Globus pallidus (tissue), 1 donor: ENCODE measurements at places on chromosomes 1 and 21.
A peak's percentile ranks its signal among the peaks of the same experiment; 100 is the strongest.

DNA sequence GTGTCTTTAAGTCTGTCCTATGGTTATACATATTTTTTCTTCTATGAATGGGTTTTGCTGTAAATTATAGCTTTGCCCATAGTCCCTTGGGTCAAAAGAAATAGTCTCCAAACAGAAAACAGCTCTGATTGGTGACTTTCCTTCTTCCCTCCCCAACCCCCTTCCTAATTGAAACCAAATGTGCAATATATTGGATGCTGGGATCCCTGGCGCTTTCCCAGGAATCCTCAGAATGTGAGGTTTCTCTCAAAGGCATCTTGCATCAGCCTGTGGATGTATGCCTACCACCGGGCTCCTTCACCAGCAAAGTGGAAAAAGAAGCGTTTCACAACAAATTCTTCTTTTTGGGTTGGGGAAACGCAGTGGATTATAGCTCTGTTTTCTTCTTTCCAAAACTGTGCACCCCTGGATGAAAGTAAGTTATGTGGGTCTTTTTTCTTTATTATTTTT lies at the start of gene DDR2:
Gene DDR2 (plus strand): TSS at position 248 of the 450 bp plus-strand sequence. CDS start 86,600 bp downstream, outside the sequence.
- DNase-seq: peak; percentile 8

DNA sequence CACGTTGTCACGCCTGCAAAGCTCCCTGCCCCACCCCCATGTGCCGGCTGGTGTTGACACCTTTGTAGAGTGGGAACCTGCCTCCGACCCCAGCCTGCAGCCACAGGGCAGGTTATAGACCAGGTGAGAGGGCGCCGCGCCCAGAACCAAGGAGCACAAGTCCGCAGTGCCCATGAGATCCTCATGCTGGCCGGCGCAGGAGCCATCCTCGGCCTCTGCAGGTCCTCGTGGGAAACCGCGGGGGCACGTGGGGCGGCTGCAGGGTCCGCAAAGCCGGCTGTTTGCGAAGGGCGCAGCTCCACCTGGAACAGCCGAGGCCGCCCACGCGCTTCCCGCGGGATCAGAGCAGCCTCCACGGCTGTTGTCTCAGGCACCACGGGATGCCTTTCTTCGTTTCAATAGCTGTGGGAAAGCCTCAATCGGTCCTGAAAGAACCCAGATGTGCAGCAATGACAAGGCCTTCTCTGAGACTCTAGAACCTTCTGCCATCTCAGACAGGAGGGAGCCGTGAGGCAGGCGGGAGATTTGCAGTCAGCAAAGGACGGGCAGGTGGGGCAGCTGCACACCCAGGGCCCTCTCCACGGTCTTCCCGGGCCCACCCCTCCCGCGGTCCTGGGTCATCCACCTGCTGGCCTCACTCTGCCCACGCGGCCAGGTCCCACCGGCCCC lies 29.9 kb downstream of the POFUT2 start:
- DNase-seq: no peak

- DNase-seq: no peak
Observed at GRCh38 chr1:180211156-180211859, 18.8 kb upstream of the LHX4 start.

DNA sequence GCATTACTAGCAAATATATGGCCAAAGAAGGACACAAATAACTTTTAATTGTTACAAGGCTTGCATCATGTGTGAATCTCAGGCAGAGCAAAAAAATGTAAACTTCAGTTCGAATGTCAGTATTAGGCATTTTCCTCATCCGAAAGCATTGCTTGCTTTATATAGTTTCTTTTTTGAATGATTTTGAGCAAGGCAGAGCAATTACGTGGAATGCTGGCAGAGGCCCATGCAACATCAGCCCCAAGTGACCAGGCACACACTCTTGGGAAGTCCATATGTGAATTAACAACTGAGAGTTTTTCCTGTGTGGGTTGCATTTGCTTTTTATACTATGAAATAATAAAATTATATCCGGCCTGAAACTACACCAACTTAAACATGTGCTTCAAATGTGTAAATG lies 274.8 kb downstream of the PTPRC start:
- no peak for DNase-seq

DNA sequence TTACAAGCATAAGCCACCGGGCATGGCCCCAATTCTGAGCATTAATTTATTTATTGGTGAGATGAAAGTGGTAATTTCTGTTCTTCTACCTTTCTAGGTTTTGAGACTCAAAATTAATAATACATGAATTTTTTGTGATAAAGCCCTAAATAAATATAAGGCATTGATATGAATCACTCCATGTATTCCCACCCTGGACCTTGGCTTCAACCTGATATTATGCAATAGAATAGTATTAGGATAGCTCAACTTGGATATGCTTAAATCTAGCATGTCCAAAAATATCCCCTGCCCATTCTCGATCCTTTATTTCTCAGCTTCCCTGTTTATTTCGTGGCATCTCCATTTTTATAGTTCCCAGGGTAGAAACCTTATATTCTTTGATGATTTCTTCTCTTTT lies 2.5 kb downstream of the AGL start:
- DNase-seq: no peak

DNA sequence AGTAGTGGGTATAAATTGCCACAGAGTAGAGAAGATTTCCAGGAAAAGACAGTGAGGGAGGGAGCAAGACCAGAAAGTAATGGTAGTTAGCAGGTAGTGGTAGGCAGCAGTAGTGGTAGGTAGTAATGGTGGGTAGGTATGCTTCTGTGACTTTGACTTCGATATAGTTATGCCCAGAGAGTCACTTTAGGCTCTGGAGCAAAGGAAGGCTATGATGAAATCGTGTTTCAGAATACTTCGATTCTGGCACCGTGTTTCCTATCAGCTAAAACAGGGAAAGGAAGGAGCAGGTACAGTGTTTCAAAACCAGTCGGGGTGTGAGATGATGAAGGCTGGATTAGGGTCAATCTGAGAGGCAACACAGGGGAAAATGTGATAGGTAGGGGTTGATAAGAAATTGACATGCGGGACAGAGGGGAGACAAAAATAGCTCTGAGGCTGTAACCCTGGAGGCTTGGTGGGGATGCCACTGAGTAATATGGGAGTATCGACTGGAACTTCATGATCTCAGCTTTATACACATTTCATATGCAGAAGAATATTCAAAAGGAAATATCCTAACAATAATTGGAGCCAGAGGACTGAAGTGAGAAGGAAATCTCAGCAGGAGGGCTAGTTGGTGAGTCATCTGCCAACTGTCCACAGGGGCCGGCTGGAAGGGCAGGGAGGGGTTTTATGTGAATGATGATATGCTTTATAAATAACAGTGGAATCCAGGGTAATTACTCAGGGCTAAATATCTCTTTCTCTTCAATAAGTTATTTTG lies 25.2 kb upstream of the TRIM45 start:
- no peak for DNase-seq

- DNase-seq: no peak
Observed at GRCh38 chr1:30740251-30741238, 17.0 kb downstream of the LAPTM5 start.

DNA sequence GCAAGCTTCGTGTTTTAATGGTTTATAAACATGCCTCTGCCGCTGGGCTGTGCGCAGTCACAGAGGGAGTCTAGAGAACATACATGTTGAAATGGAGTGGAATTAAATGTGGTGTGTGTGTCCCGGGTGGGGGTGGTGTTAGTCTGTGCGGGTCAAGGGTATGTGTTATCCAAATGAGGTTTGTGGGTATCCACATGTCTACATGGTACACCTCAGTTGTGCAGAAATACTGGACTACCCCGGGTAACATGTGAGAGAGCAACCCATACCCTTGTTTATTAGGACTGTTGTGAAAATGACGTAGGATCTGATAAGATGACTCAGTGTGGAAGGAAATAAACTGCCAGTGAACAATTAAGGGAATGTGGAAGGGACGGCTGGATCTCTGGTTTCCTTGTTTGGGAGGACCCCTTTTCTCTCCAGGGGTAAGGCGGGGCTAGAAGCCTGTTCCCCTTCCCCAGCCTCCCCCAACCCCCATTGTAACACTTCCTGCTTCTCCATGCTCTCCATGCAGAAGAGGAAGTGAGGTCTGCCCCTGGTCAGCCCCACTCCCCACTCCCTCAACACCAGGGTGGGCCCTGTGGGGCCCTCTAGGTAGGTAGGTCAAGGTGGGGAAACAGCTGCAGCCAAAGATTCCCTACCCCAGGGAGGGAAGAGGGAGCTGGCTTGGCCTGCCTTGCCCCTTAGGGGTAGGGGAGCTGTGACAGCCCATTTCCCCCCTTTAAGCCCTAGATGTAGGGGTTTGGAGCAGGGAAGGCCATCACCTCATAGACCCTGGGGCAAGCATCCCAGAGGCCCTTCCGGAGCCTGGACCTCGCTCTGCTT lies 690 bp downstream of the EPS8L3 start:
- no peak for DNase-seq

GRCh38 chr1:85137660-85138059 lies 63.2 kb downstream of the SYDE2 start:
- peak; percentile 18 for DNase-seq
